ENCODE measurements at places on chromosomes 2 and 18. TPM values are rescaled to one million over a fixed set of nuclear protein-coding genes. Genes with fewer than 3 reads are reported as not detected.
A peak's percentile ranks its signal among the peaks of the same experiment; 100 is the strongest.

- no peak for DNase-seq
Observed at GRCh38 chr2:101160454-101160853, 9.3 kb upstream of the TBC1D8 start.

DNA sequence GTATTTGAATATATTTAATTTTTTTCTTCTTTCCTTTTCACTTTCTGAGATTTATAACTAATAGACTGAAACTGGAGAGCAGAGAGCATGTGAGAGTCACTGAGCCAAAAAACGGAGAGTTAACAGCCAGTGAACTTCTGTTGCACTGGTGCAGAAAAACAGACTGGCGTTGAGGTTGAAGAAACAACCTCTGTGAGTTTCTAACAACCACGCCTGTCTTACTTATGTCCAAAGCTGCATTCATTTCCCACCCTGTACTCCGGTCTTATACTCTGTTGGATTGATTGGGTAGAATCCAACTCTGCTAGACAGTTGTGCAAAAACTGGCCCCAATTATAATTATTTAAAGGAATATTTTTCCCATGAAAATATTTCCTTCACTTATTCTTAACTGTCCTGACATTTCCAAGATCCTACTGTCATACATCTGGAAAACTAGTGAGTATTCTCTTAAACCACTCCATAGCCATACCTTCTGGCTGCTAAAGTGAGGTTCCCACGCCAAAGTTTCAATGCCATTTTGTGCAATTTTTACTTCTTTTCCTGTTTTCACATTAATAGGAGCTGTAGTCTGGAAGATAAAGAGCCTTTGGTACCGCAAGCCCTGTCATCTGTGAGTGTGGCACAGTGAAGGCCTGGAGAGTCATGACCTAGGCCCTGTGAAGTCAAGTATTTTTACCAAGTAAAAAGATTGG lies 9.4 kb downstream of the CYP1B1 start:
- DNase-seq = no peak

GRCh38 chr2:65710356-65710755 lies 278.0 kb upstream of the SPRED2 start:
- no peak for DNase-seq

Gene LRRFIP1
- 111 TPM for polyA plus RNA-seq

Gene CTAGE1
- polyA plus RNA-seq = not detected

DNA sequence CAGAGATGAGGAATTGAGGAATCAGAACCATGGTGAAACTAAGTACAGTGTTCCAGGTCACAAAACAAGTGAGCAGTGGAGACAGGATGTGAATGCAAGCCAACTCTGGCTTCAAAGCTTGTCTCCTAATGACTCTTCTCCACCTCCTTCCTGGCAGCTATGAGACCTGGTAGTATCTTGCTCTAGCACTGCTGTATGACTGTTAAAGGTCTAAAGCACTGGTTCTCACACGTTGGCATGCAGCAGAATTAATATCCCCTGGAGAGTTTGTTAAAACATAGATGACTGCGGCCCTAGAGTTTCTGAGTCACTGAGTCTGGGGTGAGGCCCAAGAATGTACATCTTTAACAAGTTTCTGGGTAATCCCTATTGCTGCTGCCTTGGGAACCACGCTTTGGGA lies 63.3 kb downstream of the SUCLG1 start:
- DNase-seq = no peak

- no peak for DNase-seq
Observed at GRCh38 chr2:72942881-72943418, 25.6 kb downstream of the EMX1 start.

Gene AQP12B
- polyA plus RNA-seq = not detected

Gene CHRNA1
- polyA plus RNA-seq = 0.29 TPM

GRCh38 chr18:63848159-63848558 lies 39.3 kb upstream of the SERPINB2 start:
- DNase-seq = no peak

DNA sequence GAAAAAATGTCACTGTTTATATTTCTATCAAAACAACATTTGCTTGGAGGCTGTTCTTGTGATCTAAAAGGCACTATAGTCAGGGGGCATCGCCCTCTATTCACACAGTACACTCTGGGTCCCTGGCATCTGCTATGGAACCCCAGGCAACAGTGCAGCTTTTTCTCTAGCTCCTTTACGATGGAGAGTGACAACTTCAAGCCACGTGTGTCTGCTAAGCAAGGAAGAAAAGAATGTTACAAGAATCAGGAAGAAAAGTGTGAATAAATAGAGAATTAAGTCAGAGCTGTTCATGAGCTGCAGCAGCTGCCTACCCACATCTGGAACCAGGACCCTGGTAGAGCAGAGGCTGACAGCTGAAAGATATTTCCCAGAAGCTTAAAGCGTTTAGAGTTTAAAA lies 11.2 kb downstream of the RND3 start:
- DNase-seq = no peak

DNA sequence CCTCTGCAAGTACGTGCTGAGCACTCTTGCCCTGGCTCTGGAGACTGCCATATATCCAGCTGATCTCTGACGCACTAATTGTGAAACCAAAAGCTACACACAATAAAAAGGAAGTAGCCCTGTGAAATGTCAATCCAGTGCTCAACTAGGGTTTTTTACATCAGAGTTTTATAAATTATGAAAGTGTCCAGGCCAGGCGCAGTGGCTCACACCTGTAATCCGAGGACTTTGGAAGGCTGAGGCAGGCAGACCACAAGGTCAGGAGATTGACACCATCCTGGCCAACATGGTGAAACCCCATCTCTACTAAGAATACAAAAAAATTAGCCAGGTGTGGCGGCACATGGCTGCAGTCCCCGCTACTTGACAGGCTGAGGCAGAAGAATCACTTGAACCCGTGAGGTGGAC lies 24.5 kb upstream of the PEX13 start:
- no peak for DNase-seq

Gene TRIM43
- polyA plus RNA-seq = not detected

DNA sequence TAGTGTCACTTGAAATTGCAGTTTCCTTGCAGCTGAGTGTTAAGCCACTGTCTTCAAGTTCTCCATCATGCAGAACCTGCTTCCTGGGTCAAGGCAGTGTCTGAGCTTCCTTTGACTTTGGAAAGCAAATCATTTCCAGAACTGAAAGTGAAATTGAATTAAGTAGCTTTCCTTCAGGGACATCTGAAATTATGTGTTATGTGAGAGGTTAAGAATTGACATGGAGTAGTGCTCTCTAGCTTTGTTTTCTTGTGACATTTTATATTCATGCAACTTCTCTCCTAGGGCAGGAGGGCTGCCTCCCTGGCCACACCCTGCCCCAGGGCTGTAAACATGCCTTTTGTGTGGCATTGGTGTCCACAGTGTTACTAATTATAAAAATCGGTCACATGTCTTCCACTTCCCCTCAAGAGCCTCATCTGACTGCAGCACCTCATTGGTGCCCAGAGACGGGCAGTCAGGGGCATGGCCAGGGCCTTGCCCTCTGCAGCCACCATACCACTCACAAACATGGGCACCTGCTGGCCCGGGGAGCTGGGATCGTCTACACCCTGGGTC lies 14.4 kb downstream of the RAB12 start:
- DNase-seq = peak; percentile 54

Gene KCNJ3
- polyA plus RNA-seq = 0.15 TPM

- DNase-seq = no peak
Observed at GRCh38 chr2:169203952-169204351, 134.6 kb downstream of the DHRS9 start.

DNA sequence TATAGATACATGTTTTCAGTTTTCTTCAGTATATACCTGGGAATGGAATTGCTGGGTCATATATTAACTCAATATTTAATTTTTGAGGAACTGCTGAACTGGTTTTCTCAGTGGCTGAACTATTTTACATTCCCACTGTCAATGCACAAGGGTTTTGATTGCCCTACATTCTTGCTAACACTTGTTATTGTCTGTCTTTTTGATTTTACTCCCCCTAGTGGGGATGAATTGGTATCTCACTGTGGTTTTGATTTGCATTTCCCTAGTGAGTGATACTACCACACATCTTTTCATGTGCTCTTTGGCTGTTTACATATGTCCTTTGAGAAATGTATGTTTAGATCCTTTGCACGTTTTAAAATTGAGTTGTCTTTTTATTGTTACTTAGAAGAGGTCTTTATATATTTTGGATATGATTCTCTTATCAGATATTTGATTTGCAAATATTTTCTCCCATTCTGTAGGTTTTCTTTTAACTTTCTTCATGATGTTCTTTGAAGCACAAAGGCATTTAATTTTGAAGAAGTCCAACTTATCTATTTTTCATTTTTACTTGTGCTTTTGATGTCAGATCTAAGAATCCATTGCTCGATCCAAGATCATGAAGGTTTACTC lies 36.2 kb downstream of the ASB1 start:
- DNase-seq = no peak

Gene MOGAT1
- polyA plus RNA-seq = 0.51 TPM

Gene HOXD13
- polyA plus RNA-seq = not detected

Gene INPP5D
- 7.5 TPM for polyA plus RNA-seq

DNA sequence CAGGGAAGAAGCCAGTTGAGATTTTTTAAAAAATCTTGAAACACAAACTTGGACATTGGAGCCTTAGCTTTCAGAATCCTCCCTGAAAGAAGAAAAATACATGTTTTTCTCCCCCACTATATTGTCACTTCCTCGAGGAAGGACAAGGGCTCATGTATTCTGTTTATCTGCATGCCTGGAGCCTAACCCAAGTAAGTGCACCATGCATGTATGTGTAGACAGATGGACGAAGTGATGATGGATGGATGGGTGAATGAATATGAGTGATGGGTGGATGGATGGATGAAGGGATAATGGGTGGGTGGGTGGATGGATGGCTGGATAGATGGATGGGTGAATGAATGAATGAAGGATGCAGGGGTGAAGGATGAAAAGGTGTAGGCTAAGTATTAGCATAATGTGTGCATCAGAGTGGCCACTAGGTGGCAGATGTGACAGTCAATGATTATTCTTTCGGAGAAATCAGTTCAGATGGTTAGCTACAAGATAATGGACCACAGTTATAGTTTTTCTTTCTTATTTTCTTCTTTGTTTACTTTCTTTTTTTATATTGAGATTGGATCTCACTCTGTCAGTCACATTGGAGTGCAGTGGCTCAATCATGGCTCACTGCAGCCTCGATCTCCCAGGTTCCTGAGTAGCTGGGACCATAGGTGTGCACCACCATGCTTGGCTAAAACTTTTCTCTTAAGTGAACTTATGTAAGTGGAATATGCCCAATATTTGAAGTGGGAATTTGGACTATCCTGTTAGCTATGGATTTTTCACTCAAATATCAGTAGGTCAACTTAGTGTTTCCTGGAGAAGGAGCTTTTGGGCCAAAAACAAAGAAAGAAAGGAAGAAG lies 18.5 kb upstream of the CCDC93 start:
- DNase-seq = no peak

All from heart right ventricle (tissue), 16 donors.